Astrocyte of the cerebellum (primary cell): ENCODE measurements at places on chromosomes 7 and 10.
A peak's percentile ranks its signal among the peaks of the same experiment; 100 is the strongest.

GRCh38 chr7:104628017-104628416, 299.6 kb downstream of the LHFPL3 start:
- no peak for DNase-seq

DNA sequence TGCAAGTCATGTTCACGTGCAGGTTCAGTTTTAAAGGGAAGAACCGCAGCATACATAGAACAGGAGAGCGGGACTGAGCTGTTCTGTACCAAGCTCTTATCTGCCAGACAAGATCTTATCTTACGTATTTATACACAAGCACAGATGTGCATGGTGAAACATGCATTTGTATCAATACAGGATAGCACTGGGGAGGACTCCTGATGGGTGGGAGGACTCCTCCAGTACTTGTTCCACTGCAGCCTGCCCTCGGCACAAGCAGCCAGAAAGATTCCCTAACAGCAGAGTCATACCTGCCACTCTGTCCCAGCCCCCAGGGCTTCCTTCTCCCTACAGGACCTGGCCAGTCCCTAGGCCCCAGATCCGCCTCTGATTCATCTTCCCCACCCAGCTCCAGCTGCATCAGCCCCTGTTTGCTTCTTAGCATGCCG, 13.2 kb upstream of the PRKCQ start:
- no peak for DNase-seq

- no peak for DNase-seq
These were observed 16.1 kb upstream of the MEST start for GRCh38 chr7:130475776-130476175.

DNA sequence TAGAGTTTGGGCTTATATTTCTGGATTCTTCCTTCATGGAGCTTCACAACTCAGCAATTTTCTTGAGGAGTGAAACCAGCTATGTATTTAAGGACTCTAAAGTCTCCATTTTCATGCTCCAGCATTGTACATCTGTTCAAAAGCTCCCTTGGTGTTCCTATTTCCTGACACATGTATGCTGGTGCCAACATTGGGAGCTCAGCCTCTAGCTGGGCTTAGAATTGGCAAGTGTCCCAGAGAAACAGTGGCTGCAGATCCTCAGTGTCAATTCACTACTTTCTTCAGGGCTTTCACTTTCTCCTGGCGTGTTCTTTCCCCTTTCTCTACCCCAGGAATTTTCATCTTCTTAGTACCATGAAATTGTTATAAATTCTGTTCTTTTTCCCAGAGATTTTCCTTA, 103.1 kb downstream of the ZNF467 start:
- peak; percentile 37 for DNase-seq

DNA sequence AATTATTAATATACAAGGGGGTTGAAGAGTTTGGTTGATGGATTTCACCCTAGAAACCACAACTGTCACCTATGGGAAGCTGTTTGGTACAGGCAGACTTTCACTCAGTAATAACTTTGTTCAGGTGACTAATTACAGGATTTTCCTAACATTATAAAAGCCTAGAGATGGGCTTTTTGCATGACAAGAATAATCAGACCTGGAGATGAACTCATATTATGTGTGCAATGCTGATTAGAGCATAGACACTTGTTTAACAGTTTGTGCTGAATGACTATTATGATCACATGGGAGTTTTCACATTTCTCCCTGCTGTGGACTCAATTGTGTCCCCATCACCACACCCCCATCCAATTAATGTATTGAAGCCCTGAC, 90.2 kb upstream of the STEAP4 start:
- no peak for DNase-seq

DNA sequence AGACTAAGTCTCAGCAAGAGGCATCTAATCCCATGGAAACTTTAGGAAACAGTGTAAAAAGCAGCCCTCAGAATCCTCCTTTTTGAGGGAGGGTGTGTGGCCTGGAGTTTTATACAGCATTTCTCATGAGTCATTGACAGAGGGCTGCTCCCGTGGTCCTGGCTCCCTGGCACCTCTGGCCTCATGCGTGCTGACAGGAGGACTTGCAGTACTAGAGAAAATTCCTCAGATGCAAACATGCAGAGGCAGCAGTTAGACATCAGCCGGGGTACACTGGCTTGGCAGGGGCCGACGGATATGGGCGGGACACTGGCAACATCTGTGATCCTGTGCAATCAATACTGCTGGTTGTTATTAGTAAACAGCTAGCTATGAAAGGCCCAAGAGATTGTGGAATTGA, 925.1 kb upstream of the CELF2 start:
- peak; percentile 4 for DNase-seq

- DNase-seq: no peak
These were observed 23.9 kb downstream of the CUX1 start for GRCh38 chr7:101841328-101841727.

DNA sequence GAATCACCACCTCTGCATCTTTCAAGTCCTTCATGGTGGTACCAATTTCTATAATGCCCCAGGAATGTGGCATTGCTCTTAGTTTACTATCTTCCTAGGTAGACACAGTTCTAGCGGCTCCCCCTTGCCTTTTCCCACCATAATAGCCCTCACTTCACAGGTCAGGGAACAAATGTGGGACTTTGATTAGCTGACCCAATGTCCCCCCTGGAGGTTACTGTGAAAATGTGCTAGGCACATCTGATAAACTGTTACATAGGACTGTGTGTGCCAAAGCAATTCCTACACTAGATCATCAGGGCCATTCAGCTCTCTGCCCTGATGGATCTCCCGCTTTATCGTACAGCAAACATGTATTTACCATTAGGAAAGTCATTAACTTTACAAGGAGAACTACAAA, 94.0 kb downstream of the TWIST1 start:
- DNase-seq: no peak

DNA sequence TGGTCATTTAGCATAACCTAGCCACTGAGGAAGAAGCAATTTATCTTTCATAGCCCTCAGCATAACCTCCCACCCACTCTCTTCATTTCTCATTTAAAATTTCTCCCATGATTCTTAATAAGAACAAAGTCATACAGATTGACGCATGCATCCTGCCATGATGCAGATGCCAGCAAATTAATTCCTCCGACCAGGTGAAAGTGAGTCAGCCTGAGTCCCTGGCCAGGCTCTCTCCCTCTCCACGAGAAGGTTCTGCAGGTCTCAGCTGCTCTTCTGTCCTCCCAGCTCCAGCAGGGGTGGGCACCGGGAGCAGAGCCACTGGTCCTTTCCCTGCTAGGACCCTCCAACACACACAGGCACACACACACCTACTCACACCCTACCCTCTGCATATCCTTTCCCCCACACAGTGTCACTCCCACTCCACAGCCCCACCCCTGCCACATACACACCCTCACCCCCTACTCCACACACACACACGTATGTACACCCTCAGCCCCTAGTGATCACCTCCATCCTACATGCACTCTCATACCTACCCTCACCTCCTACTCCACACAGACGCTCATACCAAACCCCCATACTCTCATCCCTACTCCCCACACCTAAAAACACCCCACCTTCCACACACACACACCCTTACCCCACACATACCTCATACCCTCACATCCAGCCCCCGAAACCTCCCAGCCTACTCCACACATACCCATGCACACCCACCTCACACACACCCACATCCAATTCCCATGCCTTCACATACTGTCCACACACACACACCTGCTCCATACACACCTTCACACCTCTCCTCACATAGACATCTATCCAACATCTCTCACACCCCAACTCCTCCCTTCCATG, 78.0 kb downstream of the FAM13C start:
- DNase-seq: no peak

- no peak for DNase-seq
These were observed 91.8 kb downstream of the TRRAP start for GRCh38 chr7:98970016-98970615.

- no peak for DNase-seq
These were observed 30.1 kb downstream of the KCNH2 start for GRCh38 chr7:150947761-150948651.

- DNase-seq: no peak
These were observed 36.5 kb downstream of the ZMIZ1 start for GRCh38 chr10:79105150-79105739.
